ENCODE measurements at places on chromosomes 12 and 14. TPM values are rescaled to one million over a fixed set of nuclear protein-coding genes. Genes with fewer than 3 reads are reported as not detected.

- DNase-seq = no peak
Measured at GRCh38 chr12:46362895-46363581, 9.5 kb downstream of the SLC38A2 start.

GRCh38 chr12:42217656-42218055 is 20.4 kb downstream of the YAF2 start:
- DNase-seq = no peak

DNA sequence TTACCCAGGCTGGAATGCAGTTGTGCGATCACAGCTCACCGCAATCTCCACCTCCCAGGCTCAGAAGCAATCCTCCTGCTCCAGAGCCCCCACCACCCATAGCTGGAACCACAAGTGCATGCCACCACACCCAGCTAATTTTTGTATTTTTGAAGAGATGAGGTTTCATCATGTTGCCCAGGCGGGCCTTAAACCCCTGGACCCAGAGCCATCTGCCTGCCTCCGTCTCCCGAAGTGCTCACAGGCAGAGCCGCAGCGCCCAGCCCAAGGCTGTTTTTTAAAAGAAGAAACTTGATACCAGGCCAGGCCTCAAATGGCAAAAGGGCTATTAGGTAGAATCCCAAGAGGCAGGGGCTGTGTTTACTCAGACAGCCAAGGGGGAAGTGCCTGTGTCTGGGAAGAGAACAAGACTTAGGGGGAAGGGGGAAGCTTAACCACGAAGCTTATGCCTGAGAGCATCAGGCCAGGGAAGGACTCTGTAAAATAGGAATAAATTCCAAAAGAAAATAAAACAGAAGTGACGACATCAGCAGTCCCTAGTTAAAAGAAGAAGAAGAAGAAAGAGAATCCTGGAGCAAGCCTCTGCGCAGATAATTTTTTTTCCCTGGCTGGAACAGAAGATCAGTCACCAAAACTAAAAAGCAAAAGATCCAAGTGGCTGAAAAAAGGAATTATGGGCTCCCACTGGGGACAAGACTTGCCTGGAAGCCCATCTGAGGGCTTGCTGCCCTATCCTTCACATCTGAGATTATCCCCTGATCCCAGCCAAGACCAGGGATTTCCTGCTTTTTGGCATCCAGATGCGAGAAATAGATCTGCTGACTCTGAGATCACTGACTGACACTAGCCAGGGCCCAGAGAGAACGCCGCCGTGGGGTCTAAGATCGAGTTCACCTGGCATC is 170.5 kb downstream of the NDUFA12 start:
- DNase-seq = no peak

- no peak for DNase-seq
Measured at GRCh38 chr14:72146241-72146640, 214.0 kb downstream of the RGS6 start.

GRCh38 chr12:69497308-69498026 is 27.3 kb downstream of the FRS2 start:
- DNase-seq = peak; percentile 20

DNA sequence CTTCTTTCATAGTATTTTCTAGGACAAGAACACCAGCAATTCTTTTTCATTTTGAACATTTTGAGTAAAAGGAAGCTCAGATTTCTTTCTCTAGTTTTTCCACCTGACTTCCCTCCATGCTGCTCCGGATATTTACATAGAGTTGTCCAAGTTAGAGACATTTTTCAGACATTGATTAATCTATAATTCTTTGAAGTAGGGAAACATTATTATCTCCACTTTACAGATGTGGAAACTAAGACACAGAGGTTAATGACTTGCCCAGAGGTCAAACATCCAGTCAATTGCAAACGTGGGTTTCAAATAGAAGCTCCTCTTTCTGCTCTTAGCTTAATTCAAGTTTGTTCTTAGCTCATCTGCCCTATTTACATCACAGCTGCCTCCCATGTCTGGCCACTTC is 138.3 kb downstream of the EGLN3 start:
- DNase-seq = no peak

Gene SLC10A1
- not detected for total RNA-seq

Gene GALNT16
- total RNA-seq = not detected

Gene CCDC197
- not detected for total RNA-seq

Gene AVPR1A
- not detected for total RNA-seq

Gene AMN1
- 6.1 TPM for total RNA-seq
